CD4-positive, alpha-beta T cell treated with Interleukin-17A for 1 hour (primary cell): ENCODE measurements at places on chromosomes 11 and 22.

DNA sequence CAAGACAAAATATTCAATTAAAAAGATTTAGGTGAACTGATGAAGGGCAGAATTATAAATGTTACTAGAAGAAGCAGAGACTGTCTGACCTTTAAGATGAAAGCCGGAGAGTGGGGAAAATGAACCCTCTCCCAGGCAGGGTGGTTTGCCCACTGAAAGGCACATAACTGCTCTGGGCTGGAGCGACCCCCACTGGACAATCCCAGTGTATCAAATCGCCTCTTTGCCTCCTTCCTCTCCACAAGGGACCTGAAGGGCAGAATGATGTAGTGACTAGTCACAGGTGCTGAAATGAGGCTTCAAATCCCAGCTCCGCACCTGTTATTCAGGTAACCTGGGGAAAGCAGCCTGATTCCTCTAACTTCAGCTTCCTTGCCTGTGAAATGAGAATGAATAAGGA is 69.0 kb downstream of the EFCAB6 start:
- DNase-seq, result no peak

- no peak for DNase-seq
Measured at GRCh38 chr11:84319863-84320262, 1033.7 kb upstream of the CCDC90B start.

DNA sequence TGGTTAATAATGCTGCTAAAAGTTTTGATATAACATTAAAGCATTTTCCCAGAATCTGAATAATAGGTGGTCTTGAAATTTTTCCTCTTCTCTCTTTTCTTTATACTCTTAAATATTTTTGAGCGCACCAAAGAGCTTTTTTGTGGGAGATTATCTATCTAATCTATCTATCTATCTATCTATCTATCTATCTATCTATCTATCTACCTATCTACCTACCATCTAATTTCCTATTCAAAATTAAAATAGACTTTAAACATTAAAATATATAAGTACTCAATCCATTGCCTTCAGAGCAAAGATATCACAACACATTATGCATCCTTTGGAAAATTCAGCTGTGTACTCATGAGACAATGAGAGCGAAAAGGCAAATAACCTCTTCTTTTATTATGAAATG is 55.8 kb downstream of the ELMOD1 start:
- DNase-seq, result no peak

GRCh38 chr11:60724420-60724819 is at the start of gene MS4A18:
Gene MS4A18 (plus strand): TSS chr11:60724720.
- DNase-seq, result no peak

DNA sequence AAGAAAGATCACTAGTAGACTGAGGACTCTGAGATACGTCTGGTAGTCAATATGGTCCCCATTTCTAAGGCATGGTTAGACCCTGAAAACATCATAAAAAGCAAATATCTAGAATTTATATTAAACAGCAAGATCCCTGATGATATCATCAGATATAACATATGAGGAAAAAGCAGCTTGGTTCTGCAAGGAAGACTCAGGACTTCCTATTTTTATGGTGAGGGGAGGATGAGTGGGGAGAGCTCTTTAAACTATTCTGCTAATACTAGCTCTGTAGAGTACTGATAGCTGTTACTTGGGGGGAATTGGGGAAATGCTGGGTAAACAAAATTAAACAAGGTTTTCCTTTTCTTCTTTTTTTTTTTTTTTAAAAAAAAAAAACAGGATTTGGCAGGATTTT is 235.8 kb downstream of the SWAP70 start:
- DNase-seq, result no peak

GRCh38 chr11:120694726-120695125 is 183.2 kb downstream of the GRIK4 start:
- DNase-seq, result no peak

GRCh38 chr22:30609260-30610185 is 2.5 kb downstream of the TCN2 start:
- peak; percentile 13 for DNase-seq

DNA sequence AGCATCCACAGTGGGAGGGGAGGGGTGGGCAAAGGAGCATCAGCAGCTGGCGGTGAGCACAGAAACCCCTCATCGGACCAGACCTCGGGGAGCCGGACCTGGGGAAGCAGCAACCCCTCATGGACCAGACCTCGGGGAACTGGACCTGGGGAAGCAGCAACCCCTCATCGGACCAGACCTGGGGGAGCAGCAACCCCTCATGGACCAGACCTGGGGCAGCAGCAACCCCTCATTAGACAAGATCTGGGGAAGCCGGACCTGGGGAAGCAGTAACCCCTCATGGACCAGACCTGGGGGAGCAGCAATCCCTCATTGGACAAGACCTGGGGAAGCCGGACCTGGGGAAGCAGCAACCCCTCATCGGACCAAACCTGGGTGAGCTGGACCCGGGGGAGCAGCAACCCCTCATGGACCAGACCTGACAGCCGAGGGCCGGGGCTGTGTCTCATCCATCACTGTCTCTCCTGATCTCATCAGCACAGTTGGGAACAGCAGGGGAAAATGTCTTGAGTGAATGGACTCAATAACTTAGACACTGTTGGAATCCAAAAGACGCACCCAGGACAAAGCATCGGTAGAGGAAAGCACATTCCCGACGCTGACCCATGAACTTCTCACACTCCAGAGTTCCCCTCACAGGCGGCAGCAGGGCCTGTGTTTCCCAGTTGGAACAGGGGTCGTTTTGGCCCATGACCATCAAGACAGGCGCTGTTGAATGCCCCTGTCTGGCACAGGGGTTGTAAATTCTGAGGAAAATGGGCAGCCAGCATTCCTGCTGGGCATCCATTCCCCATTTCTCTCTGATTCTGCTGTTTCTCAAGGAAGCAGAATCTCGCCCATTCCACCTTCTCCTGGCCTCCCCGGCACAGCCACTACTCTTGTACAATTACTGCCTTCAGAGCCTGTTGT is 1494.6 kb downstream of the TBC1D22A start:
- DNase-seq, result no peak

- DNase-seq, result no peak
Measured at GRCh38 chr11:87361891-87362290, 324.2 kb downstream of the TMEM135 start.

DNA sequence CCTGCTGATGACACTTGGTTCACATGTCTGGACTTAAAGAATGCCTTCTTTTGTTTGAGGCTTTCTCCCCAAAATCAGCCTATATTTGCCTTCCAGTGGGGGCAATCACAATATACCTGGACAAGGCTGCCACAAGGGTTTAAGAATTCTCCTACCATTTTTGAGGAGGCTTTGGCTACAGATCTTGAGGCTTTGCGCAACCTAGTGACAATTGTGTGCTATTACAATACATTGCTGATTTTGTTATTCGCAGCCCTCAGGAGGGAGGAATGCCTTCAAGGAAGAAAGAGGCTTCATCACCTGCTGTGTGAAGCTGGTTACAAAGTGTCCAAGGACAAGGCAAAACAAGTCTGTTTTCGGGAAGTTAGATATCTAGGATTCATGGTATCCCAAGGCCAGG is 50.8 kb upstream of the OR4C15 start:
- no peak for DNase-seq

DNA sequence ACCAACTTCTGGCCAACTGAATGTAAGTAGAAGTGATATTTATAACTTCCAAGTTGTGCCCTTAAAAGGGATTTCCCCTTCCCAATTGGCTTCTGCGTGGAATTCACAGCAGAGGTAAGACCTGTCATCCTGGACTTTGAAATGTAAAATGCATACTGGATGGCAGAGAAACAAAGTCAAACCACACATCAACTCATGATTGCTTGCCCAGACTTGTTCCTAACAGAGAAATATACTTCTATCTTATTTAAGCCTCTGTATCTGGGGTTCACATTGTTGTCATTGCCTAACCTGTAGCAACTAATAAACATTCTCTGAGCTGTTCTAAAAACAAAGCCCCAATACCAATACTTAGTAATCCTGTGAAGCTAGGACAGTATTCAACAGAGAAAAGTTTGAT is 6.2 kb downstream of the ME3 start:
- DNase-seq, result no peak

DNA sequence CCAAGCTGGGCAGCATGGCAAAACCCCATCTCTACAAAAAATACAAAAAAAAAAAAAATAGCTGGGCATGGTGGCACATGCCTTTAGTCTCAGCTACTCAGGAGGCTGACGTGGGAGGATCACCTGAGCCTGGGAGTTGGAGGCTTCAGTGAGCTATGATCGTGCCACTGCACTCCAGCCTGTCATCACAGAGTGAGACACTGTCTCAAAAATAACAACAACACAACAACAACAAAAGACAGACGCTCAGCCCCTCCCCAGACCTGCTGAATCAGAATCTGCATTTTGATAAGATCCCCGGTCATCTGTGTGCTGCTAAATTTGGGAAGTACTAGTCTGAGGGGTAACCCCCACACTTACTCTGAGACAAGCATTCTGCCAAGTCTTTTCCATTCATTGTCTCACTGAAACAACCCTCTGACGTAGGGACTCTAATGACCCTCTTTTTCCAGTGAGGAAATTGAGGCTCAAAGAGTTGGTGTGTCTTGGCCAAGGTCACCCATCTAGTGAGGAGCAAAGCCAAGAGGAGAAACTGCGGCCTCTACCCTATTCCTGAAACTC is 7.5 kb downstream of the NEFH start:
- DNase-seq, result no peak

DNA sequence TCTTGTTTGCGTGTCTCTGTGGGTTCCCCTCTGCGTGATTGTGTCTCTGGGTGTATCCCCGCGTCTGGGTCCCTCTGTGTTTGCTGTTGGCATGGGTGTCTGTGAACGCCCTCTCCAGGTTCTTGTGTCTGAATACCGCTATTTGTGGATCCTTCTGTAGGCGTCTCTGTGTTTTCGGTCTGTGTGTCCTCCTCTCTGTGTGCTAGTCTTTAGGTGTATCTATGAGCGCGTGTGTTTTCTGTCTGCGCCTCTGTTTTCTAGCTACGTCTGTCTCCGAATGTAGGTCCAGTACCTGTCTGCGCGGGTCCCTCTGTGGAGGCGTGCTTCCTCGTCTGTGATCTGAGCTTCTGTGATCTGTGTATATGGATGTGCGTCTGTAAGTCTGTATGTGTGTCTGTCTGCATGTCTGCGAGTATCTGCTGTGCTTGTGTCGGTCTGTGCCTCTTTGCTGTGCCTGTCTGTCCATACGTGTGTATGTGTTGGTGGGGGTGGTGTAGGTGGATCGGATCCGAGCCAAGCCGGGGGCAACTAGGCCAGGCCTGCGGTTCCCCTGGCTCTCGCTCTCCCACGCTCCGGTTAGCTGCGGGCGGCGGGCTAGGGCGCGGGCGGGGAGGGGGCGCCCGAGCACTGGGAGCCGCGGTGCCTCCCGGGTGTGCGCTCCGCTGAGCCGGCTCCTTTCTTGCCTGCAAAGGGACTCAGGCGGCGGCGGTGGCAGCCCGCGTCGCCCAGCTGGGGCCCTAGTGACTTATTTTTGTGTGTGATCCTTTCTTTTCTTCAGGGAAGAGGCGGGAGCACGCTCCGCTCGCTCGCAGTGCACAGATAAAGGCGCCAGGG is 105.3 kb upstream of the E2F8 start:
- DNase-seq, result no peak

- DNase-seq, result no peak
Measured at GRCh38 chr11:81574301-81574700, 1159.4 kb downstream of the FAM181B start.

DNA sequence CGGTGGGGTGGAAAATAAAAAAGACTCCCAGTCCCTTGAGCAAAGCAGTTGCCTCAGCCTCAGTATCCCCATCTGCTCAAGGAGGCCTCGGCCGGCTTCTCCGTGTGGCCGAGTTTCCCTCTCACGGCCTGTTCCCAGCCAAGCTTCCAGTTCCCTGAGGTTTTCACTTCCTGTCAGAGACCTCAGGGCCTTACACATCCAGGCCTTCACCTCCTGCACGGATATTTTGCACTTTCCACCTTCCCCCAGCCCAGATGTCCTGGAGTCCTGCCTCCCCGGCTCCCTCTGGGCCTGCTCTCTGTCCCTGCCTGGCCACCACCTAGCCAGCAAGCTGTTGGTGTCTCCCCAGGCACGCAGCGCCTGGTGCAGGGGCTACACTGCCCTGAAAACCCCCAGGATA is 41.1 kb upstream of the CD82 start:
- DNase-seq, result no peak

DNA sequence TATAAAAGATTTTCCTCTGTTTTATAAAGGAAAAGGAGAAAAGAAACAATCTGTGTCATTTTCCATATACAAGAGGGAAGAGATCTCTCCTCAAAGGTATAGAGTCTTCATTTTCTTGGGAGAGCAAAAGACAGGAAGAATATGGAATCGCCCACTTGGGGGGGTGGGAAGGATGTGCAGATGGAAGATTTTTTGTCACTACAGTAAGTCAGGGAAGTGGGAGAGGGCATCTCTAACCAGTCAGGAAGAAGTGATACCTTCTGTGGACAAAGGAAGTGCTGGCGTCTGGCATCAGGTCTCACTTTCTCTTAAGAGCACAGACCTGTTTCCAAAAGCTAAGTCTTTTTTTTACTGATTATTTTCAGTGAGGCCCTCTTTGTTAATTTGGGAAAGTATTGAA is 1.4 kb downstream of the PRR14L start:
- no peak for DNase-seq

DNA sequence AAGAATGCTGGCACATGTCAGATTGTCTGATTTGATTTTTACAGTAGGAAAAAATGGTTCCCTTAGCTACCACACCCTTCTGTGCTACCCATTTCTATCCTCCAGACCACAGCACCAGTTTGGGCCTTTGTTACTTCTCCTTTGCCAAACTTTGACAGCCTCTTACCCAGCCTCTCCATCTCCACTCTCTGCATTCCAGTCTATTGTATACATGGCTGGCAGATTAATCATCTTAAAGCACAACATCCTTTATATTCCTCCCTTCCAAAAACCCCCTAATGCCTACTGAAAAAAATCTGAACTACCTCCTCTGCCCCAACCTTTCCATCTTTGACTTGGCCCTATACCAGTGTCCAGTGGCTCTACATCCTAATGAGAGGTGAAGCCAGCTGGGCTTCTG is 10.8 kb upstream of the PANX1 start:
- no peak for DNase-seq

DNA sequence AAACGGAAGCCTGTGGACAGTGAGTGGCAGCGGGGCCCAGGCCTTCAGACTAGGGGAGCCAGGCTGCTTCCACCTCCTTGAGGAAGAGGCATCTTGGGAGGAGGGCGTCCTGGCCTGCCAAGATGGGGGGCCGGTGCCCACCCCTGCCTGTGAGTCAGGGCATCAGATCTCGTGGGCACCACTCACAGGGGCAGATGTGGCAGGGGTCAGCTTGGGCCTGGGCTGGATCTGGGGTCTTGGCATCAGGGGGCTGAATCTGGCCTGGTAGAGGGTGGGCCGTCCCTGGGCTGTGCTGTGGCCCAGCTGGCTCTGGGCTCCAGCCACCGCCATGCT is 24.1 kb upstream of the TH start:
- no peak for DNase-seq

DNA sequence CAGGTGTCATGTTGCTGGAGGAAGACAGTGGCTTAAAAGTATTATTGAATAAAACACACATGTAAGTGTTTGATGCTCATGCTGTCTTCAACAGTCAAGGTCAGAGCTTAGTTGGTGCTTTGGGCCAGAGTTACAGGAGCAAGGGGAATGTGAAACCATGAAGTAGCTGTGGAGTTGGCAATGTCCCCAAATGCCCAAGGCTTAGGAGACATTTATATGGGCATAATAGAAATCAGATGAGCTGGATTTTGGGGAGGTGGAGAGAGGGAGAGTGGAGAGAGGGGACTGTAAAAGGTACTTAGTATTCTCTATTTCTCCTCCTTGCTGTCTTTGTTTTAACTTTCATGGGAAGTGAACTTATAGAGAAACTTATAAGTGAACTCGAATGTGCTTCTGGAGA is 407.8 kb downstream of the ETS1 start:
- no peak for DNase-seq
